ENCODE measurements at places on chromosomes 12 and 14.
A peak's percentile ranks its signal among the peaks of the same experiment; 100 is the strongest.

DNA sequence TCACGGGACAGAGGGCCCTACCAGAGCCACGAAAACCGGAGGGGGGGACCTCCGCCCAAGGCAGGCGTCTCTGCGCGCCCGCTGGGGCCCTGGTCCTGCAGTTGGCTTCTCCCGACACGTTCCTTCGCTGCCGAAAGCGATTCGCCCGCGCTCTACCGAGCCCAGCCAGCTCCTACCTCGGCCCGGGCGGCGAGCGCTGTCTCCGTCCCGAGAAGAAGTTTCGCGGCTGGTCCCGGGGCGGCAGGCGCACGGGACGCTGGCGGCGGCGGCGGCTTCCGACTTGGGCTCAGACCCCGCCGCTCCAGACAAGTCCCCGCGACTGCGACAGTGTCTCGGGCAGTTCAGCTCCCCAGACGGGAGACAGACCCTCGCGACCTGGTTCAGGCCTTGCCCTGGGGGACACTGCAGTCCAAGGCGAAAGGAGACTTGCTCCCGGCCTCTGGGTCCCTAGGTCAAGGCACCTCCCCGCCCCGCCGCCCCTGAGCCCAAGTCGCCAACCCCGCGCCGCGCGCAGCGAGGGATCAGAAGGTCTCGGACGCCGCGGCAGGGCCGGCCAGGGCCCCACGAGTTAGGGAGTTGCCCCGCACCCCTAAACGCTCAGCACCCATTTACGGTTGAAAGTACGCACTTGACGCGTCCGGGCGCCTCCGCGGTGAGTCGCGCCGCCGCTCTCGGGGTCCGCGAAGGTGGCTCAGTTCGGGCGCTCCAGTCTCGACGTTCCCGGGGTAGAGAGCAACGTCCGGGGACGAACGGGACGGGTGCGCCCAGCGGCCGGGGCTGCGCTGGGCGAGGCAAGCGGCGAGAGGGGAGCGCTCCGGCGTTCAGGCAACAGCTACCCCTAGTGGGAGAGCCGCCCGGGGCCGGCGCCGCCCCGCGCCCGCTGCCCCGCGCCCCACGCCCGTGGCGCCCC, 1.4 kb upstream of the DIO3 start:
- DNase-seq: no peak

DNA sequence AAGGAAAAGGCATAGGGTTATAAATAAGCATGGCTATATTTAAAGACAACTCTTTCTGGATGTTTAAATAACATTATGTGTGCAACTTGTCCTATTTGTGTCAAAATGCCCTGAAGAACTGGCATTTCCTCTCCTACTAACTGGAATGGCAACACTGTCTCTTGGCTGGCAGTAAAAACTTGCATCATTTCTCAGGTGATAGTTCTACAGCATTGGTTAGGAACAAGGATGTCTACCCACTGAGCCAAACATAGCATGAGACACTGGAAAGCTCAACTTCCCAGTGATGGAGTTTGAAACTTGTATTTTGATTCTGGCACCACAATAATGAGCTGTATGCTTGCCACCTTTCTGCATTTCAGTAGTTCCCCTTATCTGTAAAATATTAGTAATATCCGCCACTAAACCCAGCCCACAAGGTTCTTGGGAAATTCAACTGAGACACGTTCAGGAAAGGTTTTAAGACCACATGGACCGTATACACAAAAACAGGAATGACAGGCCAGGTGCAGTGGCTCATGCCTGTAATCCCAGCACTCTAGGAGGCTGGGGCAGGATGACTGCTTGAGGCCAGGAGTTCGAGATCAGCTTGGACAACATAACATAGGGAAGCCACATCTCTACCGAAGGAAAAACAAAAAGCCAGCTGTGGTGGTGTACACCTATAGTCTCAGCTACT, 5.1 kb downstream of the SLC38A2 start:
- no peak for DNase-seq

DNA sequence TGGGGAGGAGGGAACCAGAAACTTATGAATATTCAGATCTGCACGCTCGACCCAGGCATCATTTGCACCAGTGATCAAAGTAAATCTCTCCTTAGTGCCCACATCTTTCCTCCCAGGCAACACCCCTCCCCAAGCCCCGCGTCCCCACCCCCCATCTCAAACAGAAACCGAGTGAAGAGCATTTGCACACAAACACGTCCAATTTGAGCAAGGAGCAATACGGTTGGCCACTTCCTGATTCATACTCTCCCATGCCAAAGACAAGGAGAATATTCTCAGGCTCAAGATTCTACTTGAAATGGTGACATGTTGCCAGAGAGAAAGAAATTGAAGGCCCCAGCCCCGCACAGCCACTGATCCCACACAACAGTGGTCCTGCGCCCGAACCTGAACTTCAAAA, 7.1 kb downstream of the FOXN3 start:
- DNase-seq: no peak

- peak; percentile 17 for DNase-seq
These were observed 28.8 kb downstream of the YEATS4 start for GRCh38 chr12:69388371-69388770.

GRCh38 chr12:32264961-32265360, 134.4 kb upstream of the FGD4 start:
- DNase-seq: no peak

DNA sequence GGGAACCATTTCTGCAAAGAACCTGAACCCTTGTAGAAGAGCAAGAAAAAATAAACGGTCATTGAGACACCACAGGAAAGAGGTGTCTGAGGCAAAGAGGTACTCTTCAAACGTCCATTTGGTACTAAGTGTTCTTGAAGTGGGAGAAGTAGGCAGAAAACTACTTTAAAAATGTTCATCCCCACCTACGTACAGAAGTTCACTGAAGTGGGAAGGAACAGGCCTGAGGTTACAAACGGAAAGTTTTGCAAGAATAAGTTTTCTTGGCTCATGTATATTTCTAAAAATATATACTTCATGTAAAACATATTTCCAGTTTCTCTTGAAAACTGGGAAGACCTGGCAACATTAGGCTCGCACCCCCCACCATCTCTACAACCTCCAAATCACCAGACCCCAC, 61.2 kb downstream of the STXBP6 start:
- no peak for DNase-seq

DNA sequence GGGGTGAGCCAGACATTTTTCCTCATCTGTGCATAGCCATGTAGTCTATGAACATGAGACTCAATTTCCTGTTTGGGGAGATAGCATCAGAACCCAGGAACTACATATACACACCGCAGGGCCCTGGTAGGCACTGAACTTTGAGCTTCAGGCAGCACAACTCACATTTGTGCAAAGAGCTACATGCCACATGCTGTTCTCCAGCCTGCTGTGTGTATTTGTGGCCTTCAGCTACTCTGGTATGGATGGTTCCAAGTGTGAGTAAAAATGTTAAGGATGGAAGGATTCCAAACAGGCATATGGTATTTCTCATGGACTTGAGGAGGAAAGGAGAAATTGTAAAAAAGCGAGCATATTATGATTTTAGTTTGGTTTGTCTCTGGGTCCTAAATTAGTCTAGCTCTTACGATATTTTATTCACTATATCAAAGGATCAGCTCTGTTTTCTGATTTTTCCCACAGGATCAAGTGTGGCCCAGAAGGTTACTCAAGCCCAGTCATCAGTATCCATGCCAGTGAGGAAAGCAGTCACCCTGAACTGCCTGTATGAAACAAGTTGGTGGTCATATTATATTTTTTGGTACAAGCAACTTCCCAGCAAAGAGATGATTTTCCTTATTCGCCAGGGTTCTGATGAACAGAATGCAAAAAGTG, 422.4 kb upstream of the OR4E1 start:
- DNase-seq: no peak

- DNase-seq: no peak
These were observed 188.2 kb upstream of the RMST start for GRCh38 chr12:97274386-97274785.

GRCh38 chr14:71682337-71682736, 249.9 kb upstream of the RGS6 start:
- DNase-seq: no peak

- no peak for DNase-seq
These were observed 1.8 kb upstream of the RAB21 start for GRCh38 chr12:71752891-71753290.

DNA sequence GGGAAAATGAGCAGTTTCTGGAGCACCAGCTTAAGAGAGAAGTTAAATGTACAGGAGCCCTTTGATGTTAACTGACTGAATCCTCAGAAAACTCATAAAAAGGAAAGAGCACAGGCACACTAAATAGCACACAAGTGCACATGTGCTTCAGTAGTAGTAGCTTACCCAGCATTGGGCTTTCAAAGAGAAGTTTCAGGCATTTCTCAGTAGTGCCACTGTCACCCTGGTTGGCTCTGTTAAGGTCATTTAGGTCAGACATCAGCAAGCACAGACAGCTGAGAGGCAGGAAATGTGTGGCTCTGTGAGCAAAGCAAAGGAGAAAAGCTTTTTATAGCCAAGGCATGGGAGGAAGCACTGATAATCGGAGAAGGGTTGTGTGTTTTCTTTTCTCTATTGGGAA, 96.3 kb upstream of the HIF1A start:
- DNase-seq: no peak

- no peak for DNase-seq
These were observed 20.6 kb downstream of the RASSF8 start for GRCh38 chr12:25979059-25979458.

DNA sequence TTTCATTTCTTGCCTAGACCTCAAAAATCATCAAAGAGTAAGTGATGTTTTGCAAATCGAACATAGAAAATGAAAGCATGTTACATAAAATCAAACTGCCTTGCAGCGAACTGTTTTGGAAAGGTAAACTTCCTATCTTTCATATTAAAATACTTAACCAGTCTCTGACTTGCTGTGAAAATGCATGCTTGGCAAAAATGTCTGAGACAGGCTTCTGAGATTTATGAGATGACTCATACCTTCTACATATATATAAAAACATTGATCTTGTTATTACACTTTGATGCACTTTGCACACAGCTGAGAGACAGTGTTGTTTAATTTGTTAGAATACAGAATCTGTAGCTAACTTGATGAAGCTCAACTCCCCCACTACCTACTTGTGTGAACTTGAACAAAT, 179.1 kb downstream of the KITLG start:
- peak; percentile 46 for DNase-seq

GRCh38 chr14:70822530-70823185, 13.3 kb upstream of the MAP3K9 start:
- no peak for DNase-seq

DNA sequence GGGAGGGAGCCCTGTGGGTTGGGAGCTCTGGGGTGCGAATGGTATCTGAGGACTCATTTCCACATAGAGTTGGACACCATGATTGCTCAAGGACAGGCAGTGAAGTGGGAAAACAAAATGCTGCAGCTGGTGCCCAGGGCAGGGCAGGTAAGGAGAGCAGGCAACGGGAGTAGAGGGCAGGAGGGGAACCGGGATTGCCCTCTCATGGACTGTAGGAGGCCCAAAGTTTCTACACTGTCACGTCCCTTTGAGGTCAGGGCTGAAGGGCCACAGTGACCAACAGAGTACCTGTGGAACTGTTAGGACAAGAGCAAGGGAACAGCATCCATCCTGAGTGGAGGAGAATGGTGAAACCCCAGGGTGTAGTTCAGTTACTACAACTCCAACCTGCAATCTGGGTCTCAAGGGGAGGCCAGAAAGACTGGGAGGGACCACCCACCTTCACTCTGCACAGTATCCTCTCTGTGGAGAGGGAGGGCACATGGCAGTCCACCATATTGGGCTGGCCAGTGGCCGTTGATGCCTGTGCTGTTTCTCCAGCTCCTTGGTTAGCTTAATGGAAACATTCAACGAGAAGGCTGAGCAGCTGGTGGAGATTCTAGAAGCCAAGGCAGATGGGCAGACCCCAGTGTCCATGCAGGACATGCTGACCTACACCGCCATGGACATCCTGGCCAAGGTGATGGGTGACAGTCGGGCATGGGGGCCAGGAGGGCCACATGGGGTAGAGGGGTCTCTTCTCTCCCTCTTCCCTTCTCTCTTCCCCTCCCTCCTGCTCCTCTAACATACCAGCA, 22.2 kb downstream of the CYP46A1 start:
- DNase-seq: no peak

GRCh38 chr12:15356951-15357364, 34.6 kb downstream of the PTPRO start:
- DNase-seq: no peak

DNA sequence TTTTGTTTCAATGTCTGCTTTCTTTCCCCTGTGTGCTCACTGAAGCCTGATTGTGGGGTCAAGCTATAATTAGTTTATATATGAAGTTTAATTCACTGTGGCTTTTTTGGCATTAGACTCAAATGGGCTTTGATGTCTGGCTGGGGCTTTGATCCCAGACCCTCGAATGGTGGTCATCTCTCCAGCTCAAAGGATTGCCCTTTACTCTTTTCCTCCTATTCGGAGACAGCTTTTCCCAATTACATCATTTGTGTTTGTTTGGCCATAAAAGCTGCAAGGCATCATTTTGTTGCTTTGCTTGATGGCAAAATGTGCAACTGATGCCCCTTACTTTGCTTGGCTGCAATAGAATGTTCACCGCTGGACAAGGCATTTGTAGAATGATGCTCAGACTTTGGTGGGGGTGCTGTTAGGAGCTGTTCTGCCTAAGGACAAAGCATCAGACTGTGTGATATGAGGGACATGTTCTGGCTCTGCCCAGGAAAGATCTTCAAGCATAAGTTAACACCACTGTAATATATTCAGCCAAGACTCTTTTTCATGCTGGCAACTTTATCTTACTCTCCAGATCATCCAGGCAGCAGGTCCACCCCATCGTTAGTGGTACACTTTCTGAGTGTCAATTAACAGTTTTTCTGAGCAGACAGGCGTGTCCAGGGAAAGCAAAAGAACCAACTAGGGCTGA, 3.2 kb upstream of the DACT1 start:
- no peak for DNase-seq

DNA sequence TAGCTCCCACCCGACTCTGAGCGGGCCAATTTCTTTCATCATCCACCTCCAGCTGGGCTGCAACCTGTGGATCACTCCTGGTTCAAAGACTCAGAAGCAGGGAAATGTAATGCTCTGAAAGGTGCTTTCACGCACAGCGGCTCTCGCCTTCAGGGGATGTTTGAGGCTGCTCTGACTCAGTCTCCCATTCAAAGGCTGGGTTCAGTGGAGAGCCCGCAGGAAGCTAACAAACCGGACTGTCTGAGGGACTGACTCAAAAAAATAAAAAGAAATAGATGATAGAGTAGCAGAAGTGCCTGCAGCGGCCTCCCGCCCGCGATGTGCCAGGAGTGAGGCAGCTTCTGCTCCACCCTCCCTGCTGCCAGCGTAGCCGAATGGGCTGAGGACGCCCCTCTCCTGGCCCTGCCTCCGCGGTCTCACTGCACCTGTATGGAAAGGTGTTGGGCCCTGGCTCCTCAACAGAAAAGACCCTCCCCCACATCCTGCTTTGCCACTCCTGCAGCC, 98.0 kb downstream of the GCH1 start:
- no peak for DNase-seq

DNA sequence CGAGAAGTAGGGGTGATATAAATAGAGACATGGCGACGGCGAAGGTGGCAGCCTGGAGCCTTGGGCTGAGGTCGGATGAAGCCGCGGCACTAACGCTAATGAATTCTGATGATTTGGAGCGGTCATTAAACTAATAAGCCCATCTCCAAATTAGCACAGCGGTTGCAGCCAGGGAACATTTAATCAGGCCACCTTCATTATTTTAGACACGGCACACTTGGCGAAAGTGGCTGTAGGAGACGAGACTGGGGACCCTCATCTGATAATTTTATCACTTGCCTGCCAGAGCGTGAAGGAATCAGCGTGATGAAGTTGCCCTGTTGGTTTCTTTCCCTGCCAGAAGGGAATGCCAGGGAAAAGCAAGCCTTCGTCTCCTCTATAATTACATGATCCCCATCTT, 664.3 kb upstream of the TBX3 start:
- DNase-seq: no peak

All from brain pericyte (primary cell).